ENCODE measurements at places on chromosomes 1 and 21. TPM values are rescaled to one million over a fixed set of nuclear protein-coding genes. Genes with fewer than 3 reads are reported as not detected.

GRCh38 chr1:228068359-228068758 lies 14.1 kb upstream of the ARF1 start:
- DNase-seq = no peak

KIAA0040 gene
- 13.5 TPM for total RNA-seq

DNA sequence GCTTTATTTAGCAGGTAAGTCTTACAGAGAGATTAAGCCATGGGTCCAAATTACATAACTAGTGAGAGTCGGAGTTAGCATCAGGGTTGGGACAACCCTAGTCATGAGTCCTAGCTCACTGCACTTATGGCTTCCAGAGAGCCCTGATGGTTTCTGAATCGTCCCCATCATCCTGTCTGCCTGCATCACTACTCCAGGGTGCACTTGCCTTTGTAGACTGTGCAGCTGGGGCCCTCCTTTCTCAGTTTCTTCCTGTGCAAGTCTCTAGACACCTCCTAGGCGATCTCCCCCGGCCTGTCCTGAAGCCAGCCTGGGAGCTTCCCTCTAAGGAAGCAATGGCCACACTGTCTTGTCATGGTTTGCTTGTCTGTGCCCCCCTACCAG lies 37.1 kb downstream of the KIAA0040 start:
- DNase-seq = no peak

NCAM2 gene
- 0.67 TPM for total RNA-seq

ZYG11A gene
- 1.2 TPM for total RNA-seq

DNA sequence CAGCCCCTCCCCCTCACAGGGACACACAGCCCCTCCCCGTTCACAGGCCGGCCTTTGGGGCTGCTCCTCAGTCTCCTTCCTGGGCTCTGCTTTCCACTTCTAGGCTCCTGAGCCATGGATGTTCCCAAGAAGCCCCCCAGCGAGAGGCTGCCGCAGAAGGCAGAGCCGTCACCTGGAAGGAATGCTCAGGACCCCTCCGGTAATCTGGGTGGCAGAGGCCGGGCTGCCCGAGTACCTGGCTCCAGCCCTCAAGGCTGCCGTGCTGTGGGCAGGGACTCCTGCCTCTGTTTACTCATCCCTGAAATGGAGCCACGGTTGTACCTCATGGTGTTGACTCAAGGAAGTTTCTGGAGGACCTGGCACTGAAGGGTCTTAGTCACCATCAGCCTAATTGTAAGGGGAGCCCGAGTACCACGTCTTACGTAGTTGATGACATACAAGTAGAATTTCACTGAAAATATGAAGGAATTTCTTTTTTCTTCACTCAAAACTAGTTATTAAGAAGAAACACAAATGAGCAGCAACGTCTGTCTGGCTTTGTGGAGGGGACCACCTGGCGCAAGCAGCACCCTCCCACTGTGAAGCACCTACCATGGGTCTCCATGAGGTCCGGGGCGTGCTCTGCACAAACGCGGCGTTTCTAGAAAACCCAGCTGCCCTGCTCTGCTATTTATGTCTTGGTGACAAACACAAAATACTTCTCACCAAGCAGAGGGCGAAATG lies 33.7 kb downstream of the PRDM15 start:
- DNase-seq = no peak

CR1L gene
- total RNA-seq = 0.67 TPM

GRCh38 chr21:27648560-27648959 lies 681.7 kb upstream of the ADAMTS5 start:
- no peak for DNase-seq

GRCh38 chr1:182249201-182249676 lies 142.4 kb downstream of the GLUL start:
- DNase-seq = peak; percentile 88

- DNase-seq = no peak
Observed at GRCh38 chr21:35743571-35743970, 316.8 kb downstream of the SETD4 start.

KRTAP7-1 gene
- total RNA-seq = not detected

GRCh38 chr1:154616659-154617345 lies 8.8 kb upstream of the ADAR start:
- DNase-seq = peak; percentile 71

LRRC38 gene
- total RNA-seq = not detected

PTPRU gene
- total RNA-seq = 10.3 TPM

DNA sequence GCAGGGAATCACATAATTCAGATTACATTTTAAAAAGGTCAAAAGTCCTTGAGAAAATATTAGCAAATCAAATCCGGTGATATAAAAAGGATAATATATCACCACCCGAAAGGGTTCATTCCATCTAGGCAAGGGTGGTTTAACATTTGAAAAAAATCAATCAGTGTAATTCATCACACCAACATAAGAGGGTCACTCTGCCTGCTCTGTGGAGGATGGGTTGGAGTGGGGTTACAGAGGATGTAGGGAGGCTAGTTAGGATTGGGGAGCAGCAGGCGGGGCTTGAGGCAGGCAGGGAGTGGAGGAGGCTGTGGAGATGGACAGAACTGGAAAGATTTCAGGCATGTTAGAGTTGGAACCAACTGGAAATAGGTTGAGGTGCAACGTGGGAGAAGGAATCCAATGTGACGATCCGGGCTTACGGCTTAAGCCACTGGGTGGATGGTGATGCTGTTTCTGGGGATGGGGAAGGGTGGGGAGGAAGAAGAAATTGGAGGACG lies 12.5 kb downstream of the ADORA1 start:
- no peak for DNase-seq

C1orf116 gene
- 0.31 TPM for total RNA-seq

ATP6V1G3 gene
- total RNA-seq = not detected

DNA sequence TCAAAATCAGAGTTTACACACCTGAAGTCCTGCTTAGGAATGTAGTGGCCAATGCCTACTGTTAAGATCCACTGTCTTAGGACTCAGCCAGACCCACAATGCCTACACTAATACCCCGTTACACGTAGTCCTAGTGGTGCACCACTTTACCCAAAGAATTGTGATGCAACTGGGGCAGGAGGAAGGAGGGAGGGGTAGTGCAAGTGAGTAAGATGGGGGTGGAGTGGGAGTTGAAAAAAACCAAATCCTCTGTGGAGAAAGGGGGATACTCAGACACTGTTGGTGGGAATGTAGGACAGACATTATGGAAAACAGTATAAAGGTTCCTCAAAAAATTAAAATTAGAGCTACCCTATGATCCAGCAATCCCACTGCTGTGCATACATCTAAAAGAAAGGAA lies 19.5 kb downstream of the GLIS1 start:
- DNase-seq = no peak

MAP3K7CL gene
- 2.3 TPM for total RNA-seq

DNA sequence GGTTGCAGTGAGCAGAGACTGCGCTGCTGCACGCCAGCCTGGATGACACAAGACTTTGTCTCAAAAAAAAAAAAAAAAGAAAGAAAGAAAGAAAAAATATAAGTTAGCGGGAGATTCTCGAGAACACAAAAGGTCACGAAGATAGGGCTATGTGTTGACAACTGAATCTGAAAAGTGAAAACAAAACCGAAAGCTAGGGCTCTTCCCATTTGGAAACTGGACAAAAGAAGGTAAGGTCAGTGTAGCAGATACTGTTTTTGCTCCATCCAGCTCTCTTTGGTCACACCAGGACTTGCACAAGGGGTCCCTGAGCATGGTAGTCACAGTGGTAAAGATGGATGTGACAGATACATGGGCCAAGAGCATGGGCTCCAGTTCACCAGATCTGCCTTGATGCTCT lies 60.4 kb upstream of the MAP10 start:
- DNase-seq = no peak

GRCh38 chr1:5161372-5161771 lies 507.0 kb downstream of the AJAP1 start:
- DNase-seq = no peak

GBP2 gene
- total RNA-seq = 64.5 TPM

FAM72D gene
- not detected for total RNA-seq

- DNase-seq = peak; percentile 53
Observed at GRCh38 chr21:44930543-44930981, 9.3 kb upstream of the SLX9 start.

- DNase-seq = no peak
Observed at GRCh38 chr1:245054507-245055270, 100.1 kb upstream of the KIF26B start.

MYOG gene
- not detected for total RNA-seq

- no peak for DNase-seq
Observed at GRCh38 chr1:224430511-224431113, 4.0 kb downstream of the WDR26 start.

VSIG8 gene
- not detected for total RNA-seq

GRCh38 chr1:47565676-47566075 lies 127.8 kb downstream of the FOXD2 start:
- no peak for DNase-seq

DNA sequence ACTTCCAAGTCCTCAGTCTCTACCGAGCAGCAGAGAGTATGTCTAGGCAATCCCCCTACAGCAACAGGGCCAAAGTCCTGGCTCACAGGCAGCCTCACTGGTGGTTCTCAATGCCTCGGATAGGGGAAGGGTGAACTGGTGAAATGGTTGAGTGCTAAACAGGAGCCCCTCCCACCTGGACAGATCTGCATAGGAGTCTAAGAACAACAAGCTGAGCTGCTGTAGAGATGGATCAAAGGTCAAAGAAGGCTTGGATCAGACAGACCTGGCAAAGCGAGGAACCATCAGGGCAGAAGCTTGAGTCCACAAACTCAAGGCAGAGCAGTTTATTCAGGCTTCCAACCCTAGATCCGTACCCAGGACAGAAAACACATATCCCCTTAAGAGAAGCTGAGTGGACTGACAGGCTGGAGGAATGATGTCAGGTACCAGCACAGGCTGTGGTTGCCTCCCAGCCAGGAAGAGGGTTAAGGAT lies 31.8 kb downstream of the RABIF start:
- DNase-seq = peak; percentile 49

ACTL8 gene
- not detected for total RNA-seq

MAP3K21 gene
- 3.6 TPM for total RNA-seq

- DNase-seq = no peak
Observed at GRCh38 chr1:22286491-22286890, 143.6 kb upstream of the WNT4 start.

DNA sequence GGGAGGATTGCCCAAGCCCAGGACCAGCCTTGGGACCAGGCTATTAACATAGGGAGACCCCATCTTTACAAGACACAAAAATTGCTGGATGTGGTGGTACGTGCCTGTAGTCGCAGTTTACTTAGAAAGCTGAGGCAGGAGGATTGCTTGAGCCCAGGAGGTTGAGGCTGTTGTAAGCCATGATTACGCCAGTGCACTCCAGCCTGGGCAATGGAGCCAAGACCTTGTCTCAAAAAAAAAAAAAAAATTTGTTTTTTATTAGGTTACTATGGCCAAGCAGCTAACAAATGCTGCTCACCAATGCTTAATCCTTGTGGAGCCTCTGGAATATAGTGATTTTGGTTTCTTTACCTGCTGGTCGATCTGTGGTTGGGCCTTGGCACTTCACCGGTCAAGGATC lies 8.8 kb downstream of the ARID1A start:
- DNase-seq = no peak

DNA sequence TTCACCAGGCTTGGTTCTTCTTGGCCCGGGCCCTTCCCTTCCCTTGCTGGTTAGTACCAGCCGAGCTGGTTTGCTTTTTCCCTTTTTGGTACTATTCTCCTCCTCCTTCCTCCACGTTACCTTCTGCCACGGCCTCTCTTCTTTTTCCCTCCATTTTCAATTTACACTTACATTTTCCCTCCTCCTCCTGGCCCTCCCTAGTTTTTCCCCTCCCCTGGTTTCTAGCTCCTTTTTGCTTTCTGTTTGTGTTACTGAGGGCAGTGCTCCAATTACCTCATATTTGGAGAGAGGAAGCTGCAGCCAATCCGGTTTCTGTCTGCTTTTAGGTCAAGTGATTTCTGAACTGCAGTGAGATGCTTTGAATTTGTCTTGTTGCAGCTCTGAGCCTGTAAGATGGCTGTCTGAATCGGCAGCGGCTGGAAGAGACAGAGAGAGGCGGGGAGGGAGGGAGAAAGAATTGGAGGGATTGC lies 63.7 kb downstream of the MACF1 start:
- no peak for DNase-seq

SLAMF9 gene
- not detected for total RNA-seq

- no peak for DNase-seq
Observed at GRCh38 chr1:164263540-164263939, 295.4 kb upstream of the PBX1 start.

SH2D5 gene
- 0.80 TPM for total RNA-seq

- no peak for DNase-seq
Observed at GRCh38 chr1:156619582-156619955, 354 bp downstream of the HAPLN2 start.

DNA sequence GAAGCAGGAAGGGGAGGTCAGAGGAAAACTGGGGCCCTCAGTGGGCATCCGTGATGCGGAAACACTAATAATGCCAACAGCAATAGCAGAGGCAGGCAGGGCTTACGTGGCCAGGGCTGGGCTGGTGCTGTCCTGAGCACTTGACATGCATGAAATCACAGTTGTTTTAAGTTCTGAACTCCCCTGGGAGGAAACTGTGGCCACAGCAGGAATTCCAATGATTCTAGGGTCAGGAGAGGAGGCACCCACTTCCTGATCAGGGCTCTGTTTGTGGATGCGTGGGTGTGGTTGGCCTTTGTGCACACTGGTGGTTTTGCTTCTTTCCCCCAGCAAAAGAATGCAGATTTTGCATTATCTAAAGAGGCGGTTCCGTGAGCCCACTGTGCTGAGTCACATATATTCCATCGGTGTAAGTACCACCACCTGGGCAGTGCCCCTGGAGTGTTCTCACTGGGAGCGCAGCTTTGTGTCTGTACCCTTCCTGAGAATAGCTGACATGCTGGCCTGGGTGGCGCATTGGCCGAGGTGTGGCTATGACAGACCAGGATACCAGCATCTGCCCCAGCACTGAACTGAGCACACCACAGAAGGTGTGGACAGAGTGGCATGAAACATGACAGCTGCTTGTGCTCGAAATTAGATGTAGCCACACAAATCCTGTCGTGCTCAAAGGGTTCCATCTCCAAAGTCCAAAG lies 71.0 kb downstream of the PDE9A start:
- DNase-seq = no peak

VANGL2 gene
- 0.22 TPM for total RNA-seq

SLC22A15 gene
- 0.11 TPM for total RNA-seq

DNA sequence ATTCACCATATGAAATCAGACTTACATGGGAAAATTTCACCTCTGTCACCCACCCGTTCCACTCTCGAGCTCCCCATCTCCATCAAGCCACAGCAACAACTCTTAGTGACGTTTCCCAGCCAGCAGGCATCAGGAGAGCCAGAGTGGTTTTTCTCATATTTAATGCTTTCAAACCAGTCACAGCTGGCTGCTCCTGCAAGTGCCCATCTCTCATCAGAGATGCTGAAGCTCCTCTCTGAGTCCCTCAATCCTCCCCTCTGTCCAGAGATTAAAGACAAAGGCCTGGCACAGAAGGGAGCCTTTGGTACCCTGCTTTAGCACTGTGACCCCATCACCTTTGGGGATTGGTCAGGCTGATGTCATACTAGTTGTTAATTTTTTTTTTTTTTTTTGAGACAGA lies 277.3 kb downstream of the DNM3 start:
- DNase-seq = no peak

ZFP69B gene
- 1.1 TPM for total RNA-seq

Measured in right lobe of liver (tissue), 6 donors.